ENCODE measurements at places on chromosomes 6 and 20.

GRCh38 chr6:143127941-143128680, 67.4 kb downstream of the AIG1 start:
- DNase-seq: no peak

- peak; percentile 62 for DNase-seq
Observed at GRCh38 chr6:26571592-26572296, 25.0 kb upstream of the ABT1 start.

DNA sequence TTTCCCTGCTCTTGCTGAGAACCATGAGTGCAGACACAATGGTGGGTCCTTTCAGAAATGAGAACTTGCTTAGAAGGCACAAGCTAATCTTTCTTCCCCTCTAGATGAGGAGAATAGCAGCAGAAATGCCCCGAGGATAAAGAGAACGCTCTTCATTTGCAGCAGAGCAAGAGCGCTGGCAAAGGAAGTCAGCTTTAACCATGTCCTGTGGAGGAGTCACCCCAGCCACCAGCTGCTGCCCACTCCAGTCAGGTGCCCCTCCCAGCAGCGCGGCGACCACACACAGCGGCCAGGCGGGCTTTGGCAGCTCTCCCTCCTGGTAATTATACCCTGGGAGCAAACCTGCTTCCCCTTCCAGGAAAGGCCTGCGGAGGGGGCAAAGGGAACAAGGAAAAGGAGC, 42.4 kb upstream of the EMILIN3 start:
- DNase-seq: no peak

DNA sequence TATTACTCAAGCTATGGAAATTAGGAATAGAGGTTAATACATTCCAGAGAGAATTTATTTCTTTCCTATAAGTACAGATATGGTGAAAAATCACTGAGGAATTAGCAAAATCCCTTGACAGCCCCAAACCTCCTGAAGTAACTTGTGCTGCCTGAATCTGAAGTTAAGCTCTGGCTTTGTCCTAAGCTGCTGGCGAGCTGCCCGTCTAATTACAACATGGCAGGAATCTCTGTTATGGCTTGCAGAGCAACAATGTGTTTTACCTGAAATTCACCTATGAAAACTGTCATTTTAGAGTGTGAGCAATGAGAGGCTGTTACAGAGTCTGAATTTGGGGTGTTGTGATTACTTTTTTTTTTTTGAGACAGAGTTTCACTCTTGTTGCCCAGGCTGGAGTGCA, 22.5 kb upstream of the IYD start:
- no peak for DNase-seq

- DNase-seq: no peak
Observed at GRCh38 chr6:31713991-31714684, 1.0 kb upstream of the LY6G6D start.

GRCh38 chr6:142605922-142606485, 304.2 kb downstream of the ADGRG6 start:
- DNase-seq: peak; percentile 50

DNA sequence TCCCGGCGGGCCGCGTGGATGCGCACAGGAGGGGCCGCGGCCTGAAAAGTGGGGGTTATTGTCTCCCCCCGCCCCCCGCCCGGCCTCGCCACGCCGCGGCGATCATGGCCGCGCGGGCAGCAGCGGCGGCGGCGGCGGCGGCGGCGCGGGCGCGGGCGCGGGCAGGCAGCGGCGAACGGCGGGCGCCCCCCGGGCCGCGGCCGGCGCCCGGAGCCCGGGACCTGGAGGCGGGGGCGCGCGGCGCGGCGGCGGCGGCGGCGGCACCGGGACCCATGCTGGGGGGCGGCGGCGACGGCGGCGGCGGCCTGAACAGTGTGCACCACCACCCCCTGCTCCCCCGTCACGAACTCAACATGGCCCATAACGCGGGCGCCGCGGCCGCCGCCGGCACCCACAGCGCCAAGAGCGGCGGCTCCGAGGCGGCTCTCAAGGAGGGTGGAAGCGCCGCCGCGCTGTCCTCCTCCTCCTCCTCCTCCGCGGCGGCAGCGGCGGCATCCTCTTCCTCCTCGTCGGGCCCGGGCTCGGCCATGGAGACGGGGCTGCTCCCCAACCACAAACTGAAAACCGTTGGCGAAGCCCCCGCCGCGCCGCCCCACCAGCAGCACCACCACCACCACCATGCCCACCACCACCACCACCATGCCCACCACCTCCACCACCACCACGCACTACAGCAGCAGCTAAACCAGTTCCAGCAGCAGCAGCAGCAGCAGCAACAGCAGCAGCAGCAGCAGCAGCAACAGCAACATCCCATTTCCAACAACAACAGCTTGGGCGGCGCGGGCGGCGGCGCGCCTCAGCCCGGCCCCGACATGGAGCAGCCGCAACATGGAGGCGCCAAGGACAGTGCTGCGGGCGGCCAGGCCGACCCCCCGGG, 637 bp downstream of the ARID1B start:
- no peak for DNase-seq

DNA sequence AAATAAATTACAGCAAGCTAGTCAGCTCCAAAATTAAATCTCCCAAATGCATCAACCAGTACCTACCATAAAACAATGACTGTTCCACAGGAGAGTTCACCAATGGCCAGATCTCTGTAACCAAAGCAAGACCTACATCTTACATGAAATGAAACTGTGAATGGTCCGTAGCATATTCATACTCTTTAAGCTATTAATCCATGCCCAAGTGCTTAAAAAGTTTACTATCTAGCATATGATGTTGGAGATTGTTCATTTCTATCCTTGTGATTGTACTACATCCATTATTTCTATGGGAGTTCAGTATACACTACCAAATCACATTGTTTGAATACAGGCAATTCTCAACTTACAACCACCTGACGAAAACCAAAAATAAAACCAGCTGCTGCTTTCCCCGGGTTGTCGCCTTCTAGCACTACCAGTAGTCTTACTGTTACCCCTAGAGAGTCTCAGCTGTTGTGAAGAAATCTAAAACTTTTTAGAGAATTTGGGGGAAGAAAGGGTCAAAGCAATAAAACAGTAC, 38.0 kb downstream of the HIVEP2 start:
- no peak for DNase-seq

DNA sequence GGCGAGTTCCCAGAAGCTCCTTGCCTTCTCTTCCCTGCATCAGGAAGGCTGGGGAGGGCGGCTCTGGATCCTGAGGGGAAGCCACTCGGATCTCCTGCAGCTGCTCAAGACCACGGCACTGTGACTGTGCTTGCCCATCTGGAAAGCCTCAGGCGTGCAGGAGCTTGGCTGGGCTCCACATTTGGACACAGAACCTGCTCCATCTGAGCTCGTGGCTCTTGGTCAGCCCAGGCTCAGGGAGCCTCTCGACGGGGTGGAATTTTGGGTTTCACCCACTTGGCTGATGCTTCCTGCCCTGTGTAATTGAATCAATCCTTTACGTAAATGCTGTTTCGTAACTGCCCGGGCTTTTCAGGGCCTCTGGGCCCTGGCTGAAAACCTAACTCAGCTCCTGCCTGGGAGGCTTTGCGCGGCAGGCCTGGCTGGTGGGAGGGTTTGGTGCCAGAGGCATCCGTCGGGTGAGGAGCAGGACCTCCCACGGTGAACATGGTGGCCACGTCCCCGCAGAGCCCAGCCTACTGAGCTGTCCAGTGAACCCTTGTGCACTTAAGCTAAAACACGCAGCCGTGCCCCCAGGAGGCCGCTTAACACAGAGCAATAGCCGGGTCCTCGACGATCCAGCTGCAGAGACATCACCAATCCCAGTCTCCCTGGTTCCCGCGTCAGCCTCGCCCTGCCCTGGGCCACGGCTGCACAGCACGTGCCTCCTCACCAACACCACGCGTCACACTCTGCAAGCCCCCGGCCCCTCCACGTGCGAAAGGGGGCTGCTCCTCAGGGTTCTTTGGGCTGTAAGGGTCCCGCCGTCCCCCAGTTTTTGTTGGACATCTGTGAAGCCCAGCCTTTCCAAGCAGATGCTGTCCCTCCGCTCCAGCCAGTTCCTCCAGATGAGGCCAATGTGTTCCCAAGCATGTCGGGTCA, 241.0 kb downstream of the DLL1 start:
- peak; percentile 10 for DNase-seq

DNA sequence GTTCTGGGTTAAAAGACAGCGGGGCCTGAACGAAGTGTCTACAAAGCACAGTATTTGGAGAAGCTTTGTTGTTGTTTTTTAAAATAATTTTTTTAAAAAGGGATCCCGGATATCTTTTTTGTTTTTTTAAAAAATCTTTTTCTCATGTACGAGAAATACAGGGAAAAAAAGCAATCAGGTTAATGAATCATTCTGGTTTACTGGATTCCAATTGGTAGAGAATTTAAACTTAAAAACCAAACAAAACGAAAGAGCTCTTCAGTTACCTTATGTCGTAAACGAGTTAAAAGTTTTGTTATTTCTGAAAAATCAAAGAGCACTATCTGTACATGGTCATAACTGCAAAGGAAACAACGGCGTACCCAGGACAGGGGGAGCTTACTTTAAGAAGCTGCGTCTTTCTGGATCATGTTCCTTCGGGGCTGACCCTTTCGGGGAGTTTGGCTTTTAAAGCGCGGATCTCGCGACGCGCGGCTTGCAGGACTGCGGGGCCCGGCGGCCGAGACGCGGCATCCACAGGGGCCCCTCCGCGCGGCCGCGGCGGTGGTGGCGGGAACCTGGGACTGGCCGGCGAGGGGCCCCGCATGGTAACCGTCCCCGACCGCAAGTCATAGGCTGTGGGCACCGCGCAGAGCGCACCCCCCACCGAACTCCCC, 927 bp downstream of the IL20RA start:
- DNase-seq: peak; percentile 18

GRCh38 chr20:40948465-40949267, 80.0 kb upstream of the TOP1 start:
- no peak for DNase-seq

GRCh38 chr6:11404081-11404480, 133.5 kb upstream of the TMEM170B start:
- DNase-seq: no peak

DNA sequence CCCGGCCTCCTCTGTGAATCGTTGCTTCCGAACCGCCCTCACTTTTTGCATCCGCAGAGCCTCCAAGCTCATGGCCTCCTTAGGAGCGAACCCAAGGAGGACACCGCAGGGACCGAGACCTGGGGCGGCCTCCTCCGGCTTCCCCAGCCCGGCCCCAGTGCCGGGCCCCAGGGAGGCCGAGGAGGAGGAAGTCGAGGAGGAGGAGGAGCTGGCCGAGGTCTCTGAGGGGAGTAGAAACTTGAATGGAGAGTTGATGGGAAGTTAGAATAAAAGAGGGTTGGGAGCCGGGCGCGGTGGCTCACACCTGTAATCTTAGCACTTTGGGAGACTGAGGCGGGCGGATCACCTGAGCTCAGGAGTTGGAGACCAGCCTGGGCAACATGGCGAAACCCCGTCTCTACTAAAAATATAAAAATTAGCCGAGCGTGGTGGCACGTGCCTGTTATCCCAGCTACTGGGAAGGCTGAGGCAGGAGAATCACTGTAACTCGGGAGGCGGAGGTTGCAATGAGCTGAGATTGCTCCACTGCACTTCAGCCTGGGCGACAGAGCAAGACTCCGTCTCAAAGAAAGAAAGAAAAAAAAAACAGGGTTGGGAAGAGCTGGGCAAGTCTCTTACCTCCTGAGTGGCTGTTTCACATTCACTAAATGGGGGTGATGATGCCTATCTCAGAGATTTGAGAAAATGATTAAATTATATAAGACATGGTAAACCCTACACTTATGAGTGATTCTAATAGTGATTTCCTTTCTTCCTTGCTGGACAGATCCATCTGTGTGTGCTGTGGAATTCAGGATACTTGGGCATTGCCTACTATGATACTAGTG, 805 bp downstream of the MSH5 start:
- DNase-seq: no peak

All from stromal cell of bone marrow (primary cell).